ENCODE measurements at places on chromosomes 5 and 9.

- DNase-seq: peak; percentile 57
Observed at GRCh38 chr9:132404228-132404881, 2.3 kb downstream of the TTF1 start.

DNA sequence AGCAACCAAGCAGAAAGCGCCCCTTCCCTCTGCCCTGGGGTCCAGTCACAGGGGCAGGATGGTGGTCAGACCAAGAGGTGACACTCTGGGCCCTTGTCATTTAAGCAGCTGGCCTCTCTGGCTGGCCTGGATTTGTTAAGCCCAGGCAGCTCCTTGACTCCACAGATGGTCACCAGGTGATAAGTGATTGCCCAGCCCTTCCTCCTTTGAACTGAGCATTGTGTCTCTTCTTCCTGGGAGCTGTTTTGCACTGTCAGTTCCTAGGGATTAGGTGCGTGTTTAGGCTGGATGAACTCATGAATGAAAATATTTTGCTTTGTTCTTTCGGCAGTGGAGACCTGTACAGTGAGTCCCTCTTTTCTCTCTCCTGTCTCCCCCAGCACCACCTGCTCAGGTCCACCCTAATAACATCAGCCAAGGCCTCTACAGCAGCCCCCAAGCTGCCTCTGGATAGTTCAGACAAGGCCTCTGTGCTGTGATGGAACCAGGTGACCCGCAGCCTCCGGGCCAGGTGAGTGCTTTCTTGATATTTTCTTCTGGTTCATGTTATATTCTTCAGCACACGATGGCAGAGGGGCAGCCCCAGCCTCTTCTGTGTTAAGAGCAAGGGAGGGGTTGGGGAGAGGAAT lies 139.7 kb upstream of the PITX1 start:
- no peak for DNase-seq

DNA sequence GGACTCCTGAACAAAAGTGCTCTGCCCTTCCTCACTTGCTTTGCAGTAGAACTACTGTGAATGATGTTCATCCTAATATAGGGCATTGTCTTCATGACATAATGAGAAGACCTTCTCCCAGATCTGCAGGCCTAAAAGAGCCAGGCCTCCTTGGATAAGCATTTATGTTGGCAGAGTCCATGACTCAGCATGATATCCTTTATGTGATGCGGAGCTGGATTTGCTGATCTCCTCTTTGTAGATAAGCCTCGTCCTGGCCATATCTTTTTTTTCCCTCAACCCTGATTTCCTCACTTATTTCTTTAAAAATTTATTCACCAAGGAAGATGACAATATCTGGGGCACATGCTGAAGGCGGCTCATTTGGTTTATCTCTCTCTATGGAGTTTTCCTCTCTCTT lies 62.4 kb upstream of the TAS2R1 start:
- DNase-seq: no peak

DNA sequence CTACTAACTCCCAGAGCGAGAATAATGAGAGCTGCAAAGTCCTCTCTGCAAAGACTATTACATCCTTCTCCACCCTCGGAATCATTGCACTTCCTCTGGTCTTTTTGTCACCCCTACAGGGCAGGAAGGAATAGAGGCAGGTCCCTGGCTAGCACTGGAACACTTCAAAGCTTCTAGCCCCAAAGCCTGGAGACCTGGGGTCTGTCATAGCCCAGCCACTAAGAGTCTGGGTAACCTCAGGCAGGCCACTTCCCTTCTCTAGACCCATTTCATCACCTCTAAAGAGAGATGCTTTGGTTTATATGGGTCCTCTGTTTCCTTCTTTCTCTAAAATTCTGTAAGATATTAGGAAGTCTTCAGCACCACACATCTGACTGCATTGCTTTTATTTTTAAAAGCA lies 6.7 kb downstream of the ADRB2 start:
- no peak for DNase-seq

GRCh38 chr9:132077881-132078698 lies 1.6 kb downstream of the MED27 start:
- DNase-seq: no peak

DNA sequence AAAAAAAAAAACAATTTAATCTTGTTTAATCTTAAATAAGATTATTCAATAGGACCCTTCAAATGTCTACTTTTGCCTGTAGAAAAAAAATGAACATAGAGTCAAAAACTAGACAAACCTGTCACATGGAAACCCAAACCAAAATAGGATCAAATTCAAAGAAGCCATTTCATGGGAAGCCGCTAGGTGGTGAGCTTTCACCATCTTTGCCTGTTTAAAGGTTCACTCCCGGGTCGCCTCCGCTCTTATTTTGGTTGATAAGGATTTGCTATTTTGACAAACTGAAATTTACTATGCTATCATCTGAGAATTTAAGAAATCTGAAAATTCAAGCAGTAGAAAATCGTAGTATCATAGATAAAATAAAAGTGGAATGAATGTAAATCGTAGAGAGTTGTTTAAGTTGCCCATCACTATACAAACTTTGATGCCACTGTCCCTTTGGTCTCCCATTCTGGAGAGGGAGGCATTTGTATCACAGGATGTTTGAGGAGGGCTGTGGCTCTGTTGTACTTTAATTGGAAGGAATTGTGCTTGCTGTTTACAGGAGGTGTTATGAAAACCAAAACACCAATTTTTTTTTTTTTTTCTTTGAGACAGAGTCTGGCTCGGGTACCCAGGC lies 43.5 kb upstream of the DNAH5 start:
- DNase-seq: peak; percentile 63

DNA sequence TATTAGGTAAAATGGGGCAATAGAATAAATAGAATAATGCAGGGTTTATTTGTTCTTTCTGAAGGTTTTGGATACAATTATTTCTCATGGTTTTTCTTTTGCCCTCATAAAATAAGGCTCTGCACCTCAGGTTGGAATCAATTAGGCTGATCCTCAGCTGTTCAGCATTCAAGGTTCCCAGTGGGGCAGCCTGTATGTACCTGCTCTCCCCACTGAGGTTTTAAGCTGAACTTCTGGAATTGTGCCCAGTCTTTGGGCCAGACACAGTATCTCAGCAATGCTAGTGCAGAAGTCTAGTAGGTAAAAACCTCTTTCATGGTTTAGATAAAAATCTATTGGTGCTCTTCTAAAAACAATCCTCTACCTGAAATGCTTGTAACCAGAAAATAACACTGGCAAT lies 98.0 kb downstream of the EDIL3 start:
- no peak for DNase-seq

DNA sequence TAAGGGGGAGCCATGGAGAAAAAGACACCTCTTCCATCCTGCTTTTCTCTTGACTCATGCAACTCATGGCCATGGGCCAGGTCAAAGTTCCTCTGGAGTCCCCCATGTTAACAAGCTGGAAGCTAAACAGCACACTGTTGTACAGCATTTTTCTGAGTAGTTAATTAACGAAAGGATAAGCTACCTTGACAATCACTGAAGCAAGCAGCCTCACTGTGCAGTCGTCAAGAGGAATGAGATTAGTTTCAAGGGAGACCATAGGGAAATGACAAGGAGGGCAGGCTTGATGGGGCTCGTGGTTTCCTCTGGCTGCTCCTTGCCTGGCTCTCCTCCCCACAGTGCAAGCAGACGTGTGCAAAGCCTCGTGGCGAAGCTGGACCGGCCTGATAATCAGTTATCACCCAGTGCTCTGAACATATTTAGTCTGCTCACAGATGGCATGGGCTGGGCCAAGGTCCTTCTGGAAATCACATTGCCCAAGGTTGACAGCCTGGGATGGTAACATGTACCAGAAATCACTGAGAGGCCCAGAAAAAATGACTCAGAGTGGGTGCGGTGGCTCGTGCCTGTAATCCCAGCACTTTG lies 209.5 kb downstream of the SLIT3 start:
- DNase-seq: no peak

DNA sequence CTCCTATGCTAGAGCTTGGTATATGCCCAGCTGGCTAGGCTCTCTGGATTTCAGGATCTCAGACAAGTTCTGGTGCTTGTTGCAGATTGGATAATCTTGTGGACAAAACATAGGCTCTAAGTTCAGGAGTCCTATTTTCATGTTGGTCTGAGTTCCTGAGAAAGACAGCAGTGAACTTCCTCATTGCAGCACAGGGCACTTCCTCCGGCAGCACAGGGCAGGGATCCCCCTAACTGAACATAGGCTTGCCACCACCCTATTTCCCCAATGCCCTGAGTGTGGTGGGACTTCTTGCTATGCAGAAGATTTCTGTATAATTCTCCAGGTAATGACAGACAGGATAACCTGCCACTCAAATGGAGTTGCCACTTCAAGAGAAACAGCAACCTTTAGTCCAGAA lies 220.1 kb downstream of the PIK3R1 start:
- no peak for DNase-seq

DNA sequence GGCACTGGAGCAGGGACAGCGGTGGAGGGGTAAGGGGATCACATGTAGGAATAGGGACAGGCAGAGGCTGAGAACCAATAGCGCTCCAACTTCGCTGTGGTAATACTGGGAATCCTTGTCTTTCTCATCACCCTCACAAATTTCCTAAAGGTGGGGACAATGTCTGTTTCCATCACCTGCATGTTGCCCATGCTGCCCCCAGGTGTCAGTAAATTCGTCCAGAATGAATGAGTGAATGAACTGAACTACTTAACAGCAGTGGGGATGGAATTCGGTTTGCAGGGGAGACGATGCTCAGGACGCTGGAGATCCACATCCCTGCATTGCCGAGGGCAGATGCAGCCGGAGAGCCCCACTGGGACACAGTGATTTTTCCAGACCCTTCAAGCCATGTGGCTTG lies 129.9 kb downstream of the PDZD2 start:
- DNase-seq: no peak

DNA sequence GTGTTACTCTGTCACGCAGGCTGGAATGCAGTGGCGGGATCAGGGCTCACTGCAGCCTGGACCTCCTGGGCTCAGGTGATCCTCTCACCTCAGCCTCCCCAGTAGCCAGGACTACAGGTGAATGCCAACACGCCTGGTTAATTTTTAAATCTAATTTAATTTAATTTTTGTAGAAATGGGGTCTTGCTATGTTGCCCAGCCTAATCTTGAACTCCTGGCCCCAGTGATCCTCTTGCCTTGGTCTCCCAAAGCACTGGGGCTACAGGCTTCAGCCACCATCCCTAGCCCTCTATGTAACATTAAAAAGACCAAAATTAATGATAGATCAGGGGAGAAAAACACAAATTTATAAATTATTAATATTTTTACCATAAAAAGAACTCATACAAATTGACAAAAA lies 11.3 kb upstream of the UBAP2 start:
- DNase-seq: no peak

DNA sequence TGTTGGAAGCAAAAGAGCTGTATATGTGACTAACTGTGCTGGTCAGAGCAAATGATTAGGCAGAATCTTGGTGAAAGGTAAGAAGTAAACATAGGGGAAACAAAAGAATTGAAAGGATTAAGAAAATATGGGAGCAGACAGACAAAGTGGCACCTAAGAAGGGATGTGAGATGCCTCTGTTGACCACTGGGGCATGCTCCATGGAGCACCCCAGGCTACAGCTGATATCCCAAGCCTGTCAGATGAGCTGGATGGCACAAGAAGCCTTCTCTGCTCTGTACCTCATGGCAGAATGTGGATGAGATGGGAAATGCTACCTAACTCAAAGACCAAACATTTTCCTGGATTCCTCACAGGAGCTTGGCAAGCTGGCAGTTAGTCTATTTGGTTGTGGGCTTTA lies 89.3 kb upstream of the SLIT3 start:
- DNase-seq: no peak

GRCh38 chr9:134324359-134325095 lies 1.7 kb upstream of the RXRA start:
- no peak for DNase-seq

DNA sequence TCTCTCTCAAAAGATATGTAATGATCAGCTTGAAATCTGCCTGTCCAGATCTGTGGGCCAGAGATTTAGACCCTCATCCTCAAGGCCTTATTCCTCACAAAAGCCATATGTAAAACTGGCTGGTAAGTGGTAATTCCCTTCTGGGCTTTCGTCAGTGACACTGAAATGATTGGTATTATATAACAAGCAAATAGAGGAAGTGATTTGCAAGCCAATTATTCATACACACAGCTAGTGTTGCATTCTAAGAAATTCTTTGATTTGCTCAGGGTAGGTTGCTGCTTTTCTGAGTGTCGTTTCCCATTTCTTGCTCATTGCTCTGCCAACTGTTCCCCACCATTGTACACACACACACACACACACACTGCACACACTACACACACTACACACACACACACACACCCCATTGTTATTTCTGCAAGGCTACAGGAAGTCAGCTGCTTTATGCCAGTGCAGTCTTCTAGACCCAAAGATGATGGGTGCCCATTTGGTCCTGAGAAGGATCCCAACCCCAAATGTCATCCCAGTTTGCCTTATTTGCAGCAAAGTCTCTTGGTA lies 76.8 kb downstream of the PRLR start:
- no peak for DNase-seq

GRCh38 chr9:72554221-72554641 lies 32.8 kb downstream of the TMC1 start:
- DNase-seq: no peak

DNA sequence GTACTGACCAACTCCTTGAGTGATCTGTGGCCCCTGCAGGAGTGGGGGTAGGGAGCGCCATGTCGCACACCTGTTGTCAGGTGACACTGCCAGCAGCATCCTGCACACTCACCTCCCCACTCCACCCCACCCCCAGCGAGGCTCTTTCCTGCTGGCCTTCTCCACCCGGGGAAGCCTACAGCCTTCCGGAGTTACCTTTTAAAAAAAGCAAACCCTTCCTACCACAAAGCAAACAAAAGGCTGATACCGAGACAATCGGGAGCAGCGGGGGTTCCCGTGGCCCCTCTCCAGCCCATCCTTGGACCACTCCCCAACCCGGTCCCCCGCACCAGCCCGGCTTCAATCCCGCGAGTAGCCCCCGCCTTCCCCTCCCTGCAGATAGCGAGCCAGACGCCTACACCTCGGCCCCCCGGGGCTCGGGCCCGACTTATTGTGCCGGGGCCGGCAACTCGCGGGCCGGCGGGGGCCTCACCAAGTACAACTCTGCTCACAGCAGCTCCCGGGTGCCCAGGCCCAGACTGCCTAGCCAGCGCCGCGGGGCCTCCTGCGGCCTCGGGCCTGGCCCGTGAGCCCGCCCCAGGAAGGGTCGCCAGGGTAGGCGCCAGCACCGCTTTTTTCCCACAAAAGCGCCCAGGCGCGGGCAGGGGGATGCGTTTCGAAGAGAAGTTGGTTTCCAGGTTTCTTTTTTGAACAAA lies 724 bp downstream of the MACROH2A1 start:
- DNase-seq: peak; percentile 62

GRCh38 chr5:9544502-9545135 lies 1.3 kb downstream of the SEMA5A start:
- peak; percentile 81 for DNase-seq

Data from GM20000 (cell line).